ENCODE measurements at places on chromosomes 3 and 15.

- DNase-seq, result no peak
Measured at GRCh38 chr3:181619897-181620296, 91.8 kb upstream of the SOX2 start.

DNA sequence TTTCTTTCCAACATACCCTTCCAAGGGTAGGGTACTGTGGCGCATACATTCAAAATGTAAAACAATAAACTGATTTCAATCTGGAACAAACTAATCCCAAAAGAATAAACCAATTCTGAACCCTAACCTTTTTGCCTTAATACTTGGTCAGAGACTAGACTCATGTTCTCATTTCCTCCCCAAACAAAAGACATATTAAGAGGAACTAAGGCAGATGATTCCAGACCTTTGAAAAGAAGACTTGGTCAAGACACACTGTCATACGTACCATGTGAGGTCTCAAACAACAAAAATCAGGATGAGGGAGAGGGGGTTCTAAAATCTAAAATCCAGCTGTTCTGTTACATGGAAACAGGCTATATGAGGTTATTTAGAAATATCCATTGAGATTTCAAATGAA lies 102.1 kb downstream of the RFTN1 start:
- no peak for DNase-seq

DNA sequence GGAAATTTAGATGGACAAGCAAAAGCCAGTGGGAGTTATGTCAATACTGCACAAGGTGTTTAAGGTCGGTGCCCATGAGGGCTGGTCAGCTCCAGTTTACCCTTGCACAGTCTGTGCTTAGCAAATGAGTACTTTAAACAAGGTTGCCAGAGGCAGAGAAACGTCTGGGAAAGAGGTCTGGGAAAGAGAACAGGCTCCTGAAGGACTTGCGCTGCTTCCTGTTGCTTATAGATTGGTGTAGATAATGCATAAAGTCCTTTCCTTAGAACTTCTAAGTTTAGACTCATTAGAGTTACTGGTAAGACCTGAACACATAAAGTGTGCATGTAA lies 162.6 kb upstream of the P2RY1 start:
- no peak for DNase-seq

DNA sequence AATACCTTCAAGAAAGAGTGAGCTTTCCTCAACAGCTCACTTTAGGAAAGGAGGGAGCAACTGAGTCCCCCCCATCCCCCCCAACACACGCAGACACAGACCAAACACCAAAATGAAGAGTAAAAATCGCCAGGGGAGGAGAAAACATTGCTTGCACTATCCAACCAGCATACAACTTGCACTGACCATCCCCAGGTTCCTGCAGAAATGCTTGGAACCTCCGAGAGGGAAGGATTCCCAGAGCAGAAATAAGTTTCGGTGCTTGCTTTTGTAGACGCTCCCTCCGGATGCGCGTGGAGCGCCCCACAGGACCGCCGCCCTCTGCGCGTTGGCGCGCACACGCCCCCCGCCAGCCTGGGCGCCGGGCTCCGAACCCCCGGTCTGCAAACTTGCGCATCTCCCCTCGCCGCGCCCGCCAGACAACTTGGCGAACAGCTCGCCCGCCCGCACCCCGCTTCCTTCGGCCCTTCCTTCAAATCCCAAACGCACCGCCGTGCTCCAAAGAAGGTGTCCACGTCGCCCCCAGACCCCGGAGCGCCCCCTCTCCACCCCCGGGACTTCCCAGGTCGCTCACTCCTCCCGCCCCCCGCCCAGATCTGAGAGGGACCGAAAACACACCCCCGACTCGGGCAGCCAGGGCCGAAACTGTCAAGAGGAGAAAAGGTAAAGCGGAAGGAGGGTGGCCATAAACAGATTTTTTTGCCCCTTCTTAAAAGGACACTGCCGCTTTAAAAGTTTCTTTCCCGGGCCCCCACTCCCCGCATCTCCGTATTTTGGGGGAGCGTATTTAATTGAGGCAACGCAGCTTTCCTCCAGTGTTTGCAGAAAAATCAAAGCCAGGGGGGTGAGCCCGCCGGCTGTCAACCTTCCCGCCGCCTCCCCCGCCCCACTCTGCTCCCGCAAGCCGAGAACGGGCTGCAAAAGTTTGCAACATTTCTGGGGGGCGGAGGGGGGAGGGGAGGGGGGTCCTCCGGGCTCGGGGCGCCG lies 859 bp downstream of the RORA start:
- peak; percentile 21 for DNase-seq

DNA sequence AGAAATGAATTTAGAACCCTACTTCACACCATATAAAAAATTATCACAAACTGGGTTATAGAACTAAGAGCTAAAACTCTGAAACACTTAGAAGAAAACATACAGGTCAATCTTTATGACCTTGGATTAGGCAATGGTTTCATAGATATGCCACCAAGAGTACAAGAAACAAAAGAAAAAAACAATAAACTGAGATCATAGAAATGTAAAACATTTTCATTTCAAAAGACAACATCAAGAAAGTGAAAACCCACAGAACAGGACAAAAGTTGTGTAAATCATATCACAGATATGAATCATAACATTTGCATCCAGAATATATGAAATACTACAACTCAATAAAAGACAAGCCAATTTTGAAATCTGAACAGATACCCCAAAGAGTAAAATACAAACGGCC lies 72.4 kb downstream of the TBL1XR1 start:
- peak; percentile 44 for DNase-seq

- DNase-seq, result peak; percentile 42
Measured at GRCh38 chr3:10551821-10552630, 46.6 kb upstream of the ATP2B2 start.

GRCh38 chr15:41231422-41232226 lies 556 bp downstream of the CHP1 start:
- no peak for DNase-seq

DNA sequence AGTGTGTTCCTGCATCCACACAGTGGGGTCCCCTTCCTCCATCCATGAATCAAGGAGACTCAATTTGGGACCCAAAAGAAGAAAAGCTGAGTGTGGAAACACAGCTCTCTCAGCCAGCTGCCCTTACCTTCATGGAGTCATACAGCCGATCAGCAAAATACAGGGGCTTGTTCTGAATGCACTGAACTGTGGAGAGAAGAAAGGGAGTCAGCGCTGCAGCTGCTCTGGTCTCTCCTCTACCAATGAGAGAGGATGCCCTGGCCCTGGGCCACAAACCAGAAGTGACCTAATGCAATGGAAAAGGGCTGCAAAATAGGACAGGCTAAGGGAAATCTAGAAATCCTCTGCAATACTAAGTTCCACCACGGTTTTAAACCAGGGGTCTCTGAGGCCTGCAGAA lies 46.7 kb downstream of the ANXA2 start:
- no peak for DNase-seq

DNA sequence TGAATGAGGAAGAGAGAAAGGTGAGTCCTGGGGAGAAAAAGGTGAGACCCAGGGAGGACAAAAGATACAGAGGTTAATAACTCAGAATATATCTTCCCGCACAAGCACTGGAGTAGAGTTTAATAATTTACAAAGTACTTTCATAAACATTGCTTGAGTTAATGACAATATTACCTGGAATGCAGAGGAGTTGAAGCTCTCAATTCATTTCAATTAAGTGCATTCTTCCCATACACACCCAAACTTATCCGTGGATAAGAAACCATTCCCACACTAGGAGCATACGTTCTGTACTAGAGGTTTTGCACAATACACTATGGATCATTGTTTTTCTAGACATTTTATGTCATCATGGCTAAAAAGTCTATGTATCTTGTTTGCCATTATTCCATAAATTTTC lies 23.3 kb upstream of the KNG1 start:
- no peak for DNase-seq

- DNase-seq, result no peak
Measured at GRCh38 chr3:129738172-129738571, 131.7 kb upstream of the PLXND1 start.

DNA sequence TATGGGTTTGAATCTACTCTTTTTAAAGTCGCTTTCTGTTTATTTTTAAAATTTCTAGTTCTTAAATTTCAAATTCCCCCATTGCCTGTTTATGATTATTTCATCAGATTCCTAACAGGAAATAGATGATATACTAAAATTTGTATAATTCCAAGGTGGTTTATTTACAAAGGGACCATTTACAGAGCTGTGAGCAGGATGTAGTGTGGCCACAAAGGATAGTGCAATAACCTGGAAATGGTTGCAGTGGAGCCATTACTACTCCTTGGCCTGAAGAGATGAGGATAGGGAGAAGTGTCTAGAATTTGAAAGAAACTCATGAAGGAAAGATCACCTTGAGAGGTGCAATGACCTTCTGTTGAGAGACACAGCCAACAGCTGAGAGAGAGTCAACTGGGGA lies 58.5 kb upstream of the AP4E1 start:
- DNase-seq, result no peak

DNA sequence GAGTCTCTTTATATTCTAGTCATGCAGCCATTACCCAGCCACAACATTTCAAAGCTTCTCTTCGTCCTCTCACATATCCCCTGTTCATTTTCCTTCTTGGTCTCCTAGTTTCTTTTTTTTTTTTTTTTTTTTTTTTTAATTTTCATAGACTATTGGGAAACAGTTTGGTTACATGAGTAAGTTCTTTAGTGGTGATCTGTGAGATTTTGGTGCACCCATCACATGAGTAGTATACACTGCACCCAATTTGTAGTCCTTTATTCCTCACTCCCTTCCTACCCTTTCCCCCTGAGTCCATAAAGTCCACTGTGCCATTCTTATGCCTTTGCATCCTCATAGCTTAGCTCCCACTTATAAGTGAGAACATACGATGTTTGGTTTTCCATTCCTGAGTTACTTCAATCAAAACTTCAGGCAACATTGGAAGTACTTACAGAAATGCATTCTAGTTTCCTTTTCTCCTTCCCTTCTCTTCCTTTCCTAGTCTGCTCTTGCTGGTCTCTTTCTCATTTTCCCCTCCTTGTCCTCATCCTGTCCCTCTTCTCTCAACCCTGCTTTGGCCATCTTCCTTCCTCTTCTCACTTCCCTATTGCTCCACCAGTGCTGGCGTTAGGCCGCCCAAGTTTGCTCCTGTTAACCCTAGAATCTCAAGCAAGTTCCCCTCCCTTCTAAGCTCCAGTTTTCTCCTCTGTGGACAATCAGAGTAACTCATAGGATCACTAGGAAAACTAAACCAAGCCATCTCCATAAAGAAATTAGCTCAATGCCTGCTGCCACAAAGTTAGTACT lies 4.8 kb downstream of the ATP8B4 start:
- DNase-seq, result no peak

- peak; percentile 82 for DNase-seq
Measured at GRCh38 chr3:25582242-25582641, 82.5 kb downstream of the TOP2B start.

GRCh38 chr3:128727996-128728395 lies 2.0 kb downstream of the RAB7A start:
- no peak for DNase-seq

DNA sequence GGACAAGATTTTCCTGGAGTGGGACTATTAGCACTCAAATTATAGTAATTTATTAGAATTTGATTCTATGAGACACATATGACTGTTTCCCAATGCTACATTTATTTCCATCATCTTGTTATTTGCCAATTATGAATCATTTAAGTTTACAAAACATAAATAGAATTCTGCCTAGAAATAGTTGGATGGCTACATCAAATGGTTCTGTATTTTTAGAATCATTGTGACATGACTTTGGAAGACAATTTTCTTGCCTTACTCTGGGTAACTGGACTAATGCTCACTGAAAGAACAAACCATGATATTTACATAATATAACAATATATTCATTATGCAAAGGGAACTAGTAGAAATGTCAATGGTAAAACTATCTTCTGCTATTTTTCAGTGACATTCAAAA lies 173.5 kb downstream of the ZIC1 start:
- DNase-seq, result no peak

DNA sequence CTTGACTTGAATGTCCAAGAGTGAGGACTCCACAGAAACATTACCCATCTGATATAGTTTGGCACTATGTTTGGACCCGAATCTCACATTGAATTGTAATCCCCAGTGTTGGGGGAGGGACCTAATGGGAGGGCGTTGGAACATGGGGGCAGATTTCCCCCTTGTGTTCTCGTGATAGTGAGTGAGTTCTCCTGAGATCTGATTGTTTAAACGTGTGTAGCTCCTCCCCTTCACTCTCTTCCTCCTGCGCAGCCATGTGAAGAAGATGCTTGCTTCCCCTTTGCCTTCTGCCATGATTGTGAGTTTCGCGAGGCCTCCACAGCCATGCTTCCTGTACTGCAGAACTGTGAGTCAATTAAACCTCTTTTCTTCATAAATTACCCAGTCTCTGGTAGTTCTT lies 273.9 kb upstream of the TBC1D5 start:
- DNase-seq, result no peak

DNA sequence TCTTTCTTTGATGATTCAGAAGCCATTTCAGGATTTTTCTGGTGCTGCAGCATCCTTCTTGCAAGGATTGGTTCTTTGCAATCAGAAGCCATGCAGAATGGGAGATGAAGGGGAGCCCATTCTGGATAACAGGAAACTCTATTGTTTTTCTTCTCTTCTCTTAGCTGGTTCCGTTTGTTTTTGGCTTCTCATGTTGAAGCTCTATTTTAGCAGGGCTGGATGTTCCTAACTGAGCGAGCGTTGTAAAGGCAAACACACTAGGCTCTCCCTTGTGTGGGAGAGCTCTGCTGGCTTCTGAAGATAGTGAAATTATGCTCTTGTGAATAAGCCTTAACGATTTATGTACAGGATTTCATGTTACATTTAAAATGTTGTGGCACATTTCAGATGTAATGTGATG lies 8.3 kb downstream of the CACNA1D start:
- no peak for DNase-seq

- peak; percentile 22 for DNase-seq
Measured at GRCh38 chr15:75145027-75145841, 56.4 kb upstream of the C15orf39 start.

DNA sequence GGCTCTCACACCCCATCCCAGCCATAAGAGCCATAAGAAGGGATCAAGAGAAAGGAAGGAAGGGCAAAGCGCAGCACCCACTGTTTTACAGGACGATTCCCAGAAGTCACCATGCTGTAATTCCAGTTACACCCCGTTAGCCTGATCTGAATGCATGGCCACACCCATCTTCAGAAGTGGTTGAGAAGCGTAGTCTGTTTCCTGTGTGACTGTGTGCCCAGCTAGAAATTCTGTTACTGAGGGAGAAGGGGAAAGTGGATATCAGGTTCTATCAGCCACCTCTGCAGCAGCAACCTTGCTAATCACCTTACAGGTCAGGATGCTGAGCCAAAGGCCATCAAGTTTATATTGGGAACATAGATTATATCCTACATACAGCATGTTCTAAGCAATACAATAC lies 260.0 kb downstream of the ABHD5 start:
- DNase-seq, result no peak

DNA sequence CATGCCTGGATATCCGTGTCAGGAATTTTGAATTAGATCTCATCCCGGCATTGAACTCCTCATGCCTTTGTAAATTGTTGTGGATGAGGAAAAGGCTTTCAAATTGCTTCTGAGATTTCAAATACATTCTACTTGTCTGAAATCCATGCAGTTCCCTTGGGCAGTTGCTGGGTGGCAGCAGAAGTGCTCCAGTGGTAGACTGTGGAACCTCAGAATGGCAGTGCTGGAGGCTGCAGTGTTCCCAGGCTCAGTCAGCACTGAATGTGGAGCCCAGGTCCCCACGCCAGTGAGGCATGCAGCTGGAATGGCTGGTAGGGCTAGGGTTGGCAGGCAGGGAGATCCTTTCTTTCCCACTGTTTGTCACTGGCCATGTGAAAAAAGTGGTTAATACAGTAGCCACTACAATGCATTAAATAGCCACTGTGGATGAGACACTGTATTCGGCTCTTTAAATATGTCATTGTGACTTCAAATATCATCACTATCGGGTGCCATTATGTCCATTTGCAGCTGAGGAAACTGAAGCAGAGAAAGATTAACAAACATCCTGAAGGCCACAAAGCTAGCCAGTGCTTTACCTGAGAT lies 98.6 kb downstream of the TPRG1 start:
- DNase-seq, result peak; percentile 89

GRCh38 chr3:185733980-185734724 lies 90.7 kb downstream of the IGF2BP2 start:
- peak; percentile 83 for DNase-seq
